Esophagus muscularis mucosa (tissue), 4 donors: ENCODE measurements at places on chromosomes 6 and 20.

- no peak for DNase-seq
Measured at GRCh38 chr6:15911753-15912504, 217.0 kb upstream of the MYLIP start.

DNA sequence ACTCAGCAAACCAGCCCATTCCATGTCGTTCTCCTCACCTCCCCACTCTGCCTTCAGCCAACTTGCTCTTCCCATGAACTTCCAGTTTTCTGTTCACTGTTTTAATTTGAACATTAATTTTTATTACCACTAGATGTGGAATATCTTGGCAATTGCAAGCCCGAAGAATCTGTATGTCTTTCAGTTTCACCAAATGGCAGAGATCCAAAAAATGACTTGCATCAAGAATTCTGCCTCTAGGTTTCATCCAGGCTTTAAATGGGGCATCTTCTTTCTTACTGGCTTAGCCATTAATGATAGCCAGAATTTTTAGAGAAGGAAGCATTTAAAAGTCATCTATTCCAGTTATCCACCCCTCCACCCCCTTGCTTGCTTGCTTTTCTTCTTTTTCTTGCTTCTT, 39.0 kb downstream of the CAP2 start:
- DNase-seq = peak; percentile 17

DNA sequence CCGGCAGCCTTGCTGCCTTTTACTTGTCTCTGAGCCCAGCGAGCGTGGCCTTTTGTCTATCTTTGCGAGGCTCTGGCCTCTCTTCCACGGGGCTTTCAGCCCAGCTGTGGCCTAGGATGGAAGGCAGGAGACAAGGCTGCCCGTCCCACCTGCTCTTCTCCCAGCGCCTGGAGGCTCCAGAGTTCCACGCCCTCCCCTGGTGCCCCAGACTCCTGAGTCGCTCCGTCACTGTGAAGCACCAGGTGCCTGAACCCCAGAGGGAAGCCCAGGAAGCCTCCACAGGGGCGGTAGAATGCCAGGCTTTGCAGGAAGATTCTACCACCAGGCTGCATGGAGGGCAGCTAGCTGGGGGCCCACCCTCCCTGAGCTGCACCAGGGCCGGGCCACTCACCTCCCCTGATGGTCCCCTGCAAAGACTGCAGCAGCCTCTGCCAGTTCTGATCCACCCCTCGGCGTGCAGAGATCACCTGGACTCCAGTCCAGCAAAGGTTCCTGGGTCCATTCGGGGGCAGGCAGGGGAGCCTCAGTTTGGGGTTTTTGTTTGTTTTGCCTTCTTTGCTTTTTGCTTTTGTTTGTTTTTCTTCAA, 384.6 kb downstream of the CDH4 start:
- DNase-seq = no peak

DNA sequence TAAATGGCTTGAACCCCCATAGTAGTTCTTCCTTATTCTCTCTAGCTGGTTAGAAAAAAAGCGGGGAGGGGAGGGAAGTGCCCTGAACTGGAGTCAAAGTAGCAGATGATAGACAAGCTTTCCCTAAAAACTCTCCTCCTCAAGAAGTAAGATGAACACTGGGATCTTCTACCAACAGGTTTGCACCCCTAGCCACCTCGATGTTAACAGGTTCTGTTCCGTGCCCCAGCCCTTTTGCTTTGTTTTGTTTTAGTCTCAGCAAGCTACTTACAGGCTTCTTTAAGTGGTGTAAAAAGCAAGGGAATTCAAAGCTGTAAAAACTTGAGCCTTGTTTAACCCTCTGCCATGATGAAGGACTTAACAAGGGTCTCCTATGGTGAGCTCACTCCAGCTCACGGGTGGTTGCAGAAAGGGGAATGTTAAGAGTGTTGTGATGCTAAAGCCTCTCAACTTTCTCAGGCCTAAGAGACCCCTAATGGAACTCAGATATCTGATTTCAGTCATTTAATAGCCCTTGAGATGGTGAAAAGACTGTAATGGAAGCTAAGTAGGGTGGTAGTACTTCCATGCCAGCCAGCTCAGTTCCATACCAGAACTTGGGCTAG, 106.0 kb downstream of the FOXO3 start:
- DNase-seq = no peak

GRCh38 chr20:10476319-10476724, 41.2 kb downstream of the SLX4IP start:
- DNase-seq = no peak

DNA sequence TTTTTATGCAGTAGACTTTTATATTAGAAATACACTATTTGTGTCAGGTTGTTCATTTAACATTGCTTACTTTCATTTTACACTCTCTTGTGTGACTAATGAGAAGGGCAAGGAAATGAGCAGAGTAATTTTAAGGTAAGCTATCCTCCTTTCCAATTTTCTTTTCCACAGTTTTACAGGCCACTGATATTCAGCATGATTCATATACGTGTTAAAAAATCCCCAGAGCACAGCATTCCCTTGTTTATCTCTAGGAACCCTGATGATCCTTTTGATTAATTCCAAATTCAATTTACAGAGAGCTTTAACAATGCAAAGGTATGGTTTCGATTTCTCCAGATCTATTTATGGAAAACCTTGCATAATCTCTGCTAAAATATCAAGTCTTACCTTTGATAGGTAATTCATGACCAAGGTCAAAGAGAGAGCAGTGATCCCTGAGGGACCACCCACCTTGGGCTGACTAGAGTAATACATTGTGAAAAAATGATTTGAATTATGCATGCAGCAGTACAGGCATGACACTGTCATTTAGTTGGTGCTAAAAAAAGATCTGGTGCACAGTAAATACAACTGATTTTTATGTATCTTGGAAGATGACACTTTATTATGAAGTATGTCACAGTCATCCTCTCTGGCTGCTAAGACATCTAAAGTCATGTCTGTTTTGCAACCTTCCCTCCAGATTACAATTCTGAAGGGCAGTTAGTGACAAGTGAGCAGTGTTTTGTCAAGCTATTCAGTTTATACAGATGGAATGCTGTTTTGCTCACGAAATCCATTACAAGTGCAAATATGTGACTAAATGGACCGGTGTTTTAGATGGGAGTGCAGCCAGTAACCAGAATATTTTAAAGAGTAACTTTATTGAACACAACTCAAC, 736.6 kb downstream of the EPHA7 start:
- DNase-seq = no peak
